GM18507 (cell line): ENCODE measurements at places on chromosomes 2 and 18.

GRCh38 chr2:239949075-239949474 lies 76.1 kb downstream of the NDUFA10 start:
- DNase-seq = no peak

GRCh38 chr2:200461846-200462710 lies 47.8 kb downstream of the KCTD18 start:
- no peak for DNase-seq

DNA sequence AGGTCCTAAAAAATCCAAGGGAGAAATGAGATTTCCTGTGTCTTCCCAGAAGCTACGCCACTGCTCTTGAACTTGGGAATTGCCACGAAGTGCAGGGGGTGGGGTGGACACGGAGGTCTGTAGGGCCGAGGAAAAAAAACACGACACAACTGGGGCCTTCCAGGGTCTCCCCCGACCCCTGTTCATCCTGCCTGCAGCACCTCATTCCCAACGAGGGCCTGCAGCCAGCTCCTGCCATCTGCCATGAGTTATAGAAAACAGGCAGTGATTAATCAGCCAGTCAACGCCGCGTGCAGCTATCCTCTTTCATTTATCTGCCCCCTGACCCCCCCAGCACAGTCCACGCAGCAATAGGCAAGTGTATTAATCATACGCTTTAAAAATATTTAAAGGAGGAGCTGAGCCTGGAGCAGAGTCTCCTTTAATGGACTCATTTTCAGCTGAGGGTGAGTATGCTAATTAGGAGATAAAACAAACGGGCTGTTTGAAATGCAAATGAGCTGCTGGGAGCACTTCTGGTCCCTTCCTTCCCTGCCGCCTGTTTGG lies 209.9 kb downstream of the TFCP2L1 start:
- DNase-seq = no peak

DNA sequence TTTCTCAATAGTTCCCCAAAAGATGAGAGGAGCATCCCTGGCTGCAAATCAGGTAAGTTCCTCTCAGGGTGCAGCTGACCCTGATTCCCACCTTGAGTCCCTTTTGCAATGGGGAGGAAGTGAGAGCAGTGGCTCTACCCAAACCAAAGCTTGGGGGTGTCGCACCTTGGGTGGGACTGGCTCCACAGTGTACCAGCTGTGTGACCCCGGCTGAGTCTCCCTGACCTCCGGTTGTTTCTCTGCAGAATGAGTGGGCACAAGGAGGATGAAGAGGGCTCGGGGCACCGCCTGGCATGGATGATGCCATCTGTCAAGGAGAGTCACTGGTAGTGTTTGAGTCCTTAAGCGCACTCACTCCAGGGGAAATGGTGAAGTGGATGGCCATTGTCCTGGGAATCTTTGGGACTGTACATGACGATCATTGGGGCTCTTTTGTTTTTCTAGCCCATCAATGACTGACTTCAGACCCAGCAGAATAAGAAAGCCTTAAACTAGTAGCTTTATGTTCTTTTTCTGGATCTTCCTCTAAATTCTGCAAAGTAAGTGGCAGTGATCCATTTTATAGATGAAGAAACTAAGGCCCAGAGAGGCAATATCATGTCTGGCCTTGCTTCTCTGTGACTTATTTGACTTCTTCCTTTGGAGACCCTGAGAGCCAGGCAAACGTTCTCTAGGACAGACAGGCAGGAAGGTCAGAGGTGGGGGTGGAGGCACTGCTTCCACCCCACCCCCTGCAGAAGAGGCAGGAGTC lies 106.3 kb upstream of the ST3GAL5 start:
- no peak for DNase-seq

GRCh38 chr18:59268721-59269562 lies 4.3 kb downstream of the RAX start:
- no peak for DNase-seq

DNA sequence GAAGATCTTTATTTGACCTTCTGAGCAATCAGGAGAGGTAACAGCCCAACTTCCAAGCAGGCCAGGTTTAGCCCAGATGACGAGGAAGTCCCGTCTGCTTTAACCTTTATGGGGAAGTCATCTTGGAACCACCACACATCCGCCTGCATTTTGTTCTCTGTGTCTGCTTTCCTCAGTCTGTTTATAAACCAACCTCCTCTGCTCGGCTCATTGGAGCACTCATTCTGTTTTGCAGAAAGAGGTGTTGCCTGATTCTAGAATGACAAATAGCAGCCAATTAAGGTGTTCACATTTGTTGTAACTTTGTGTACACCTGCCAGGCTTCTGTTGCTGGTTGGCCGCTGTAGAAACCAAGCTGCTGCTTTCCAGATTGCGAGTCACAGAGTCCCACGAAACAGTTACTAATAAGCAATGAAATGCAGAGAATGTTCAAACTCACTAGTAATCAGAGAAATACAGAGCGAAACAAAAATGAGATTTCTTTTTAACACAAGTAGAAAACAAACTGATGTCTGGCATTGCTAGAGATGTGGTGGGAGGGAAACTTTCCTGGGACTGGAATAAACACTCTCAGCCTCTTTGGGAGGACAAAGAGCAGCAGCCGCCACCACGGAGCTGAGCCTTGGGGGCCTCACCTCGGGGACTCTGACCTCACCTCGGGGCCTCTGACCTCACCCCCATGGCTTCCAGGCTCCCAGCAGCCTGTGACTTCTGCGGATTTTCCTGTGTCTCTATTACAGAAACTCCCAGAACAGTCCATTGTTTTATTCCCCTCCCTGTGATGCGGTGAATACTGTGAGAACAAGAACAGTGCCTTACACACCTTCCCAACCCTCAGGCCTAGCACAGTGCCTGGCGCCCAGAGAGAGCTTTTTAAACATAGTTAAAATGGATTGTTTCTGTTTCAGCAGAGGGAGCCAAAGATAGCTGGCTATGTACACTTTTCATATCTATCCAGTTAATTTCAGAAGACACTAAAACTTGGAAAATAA lies 64.0 kb downstream of the MBP start:
- DNase-seq = no peak

DNA sequence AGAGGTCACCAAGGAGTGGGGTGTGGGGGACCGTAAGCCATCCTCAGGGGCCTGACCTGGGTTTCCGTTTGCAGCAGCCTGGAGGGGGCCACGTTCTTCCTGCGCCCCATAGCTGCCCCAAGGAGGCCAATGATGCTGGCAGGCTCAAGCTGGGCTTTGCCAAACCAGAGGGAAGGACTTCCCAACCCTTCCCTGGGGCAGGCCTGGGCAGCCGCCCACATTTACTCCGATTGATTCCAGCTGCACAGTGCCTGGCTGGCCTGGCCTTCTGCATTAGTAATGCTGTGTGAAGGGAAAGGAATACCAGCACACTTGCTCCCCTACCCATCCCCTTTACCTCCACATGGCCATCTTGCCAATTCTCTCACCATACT lies 360.6 kb upstream of the SLC14A2 start:
- DNase-seq = no peak

- DNase-seq = no peak
Measured at GRCh38 chr2:2950403-2950952, 427.1 kb downstream of the EIPR1 start.

GRCh38 chr2:181371782-181372645 lies 85.2 kb upstream of the ITGA4 start:
- no peak for DNase-seq

DNA sequence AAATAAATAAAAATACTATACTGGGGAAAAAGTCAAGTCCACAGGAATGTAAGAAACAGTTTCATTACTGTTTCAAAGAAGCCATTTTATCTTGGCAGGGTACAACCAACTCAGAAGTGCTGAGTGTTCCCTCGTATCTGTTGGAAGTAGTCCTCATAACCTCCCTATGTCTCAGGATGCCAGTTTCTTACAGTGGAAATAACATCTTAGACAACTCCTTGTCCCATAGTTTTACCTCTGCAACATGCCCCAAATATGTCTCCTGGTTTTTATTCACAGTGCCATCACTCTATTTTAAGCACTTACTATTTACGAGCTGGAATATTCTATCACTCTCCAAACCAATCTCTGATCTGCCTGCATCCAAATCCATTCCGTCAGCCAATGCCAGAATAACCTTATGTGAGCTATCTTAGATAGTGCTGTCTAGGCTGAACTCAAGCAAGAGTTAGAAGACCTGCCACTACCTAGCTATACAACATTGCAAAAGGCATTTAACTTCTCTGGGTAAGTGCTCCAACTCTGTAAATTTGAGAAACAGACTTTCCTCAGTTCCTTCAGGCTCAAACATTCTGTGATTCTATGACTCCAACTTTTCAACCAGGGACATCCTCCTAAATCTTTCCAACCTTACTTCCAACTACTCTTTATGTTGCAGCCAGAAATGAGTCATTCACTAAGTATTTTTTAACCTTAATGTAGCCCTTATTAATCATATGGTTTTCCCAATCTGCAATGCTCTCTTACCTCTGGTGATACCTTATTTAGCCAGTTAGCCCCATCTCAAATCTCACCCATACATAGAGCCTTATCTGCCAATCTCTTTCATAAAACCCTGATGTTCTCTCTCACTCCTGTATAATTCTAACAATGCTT lies 66.7 kb downstream of the RTN4 start:
- DNase-seq = no peak

GRCh38 chr18:79323471-79323870 lies 72.3 kb upstream of the NFATC1 start:
- no peak for DNase-seq

- DNase-seq = no peak
Measured at GRCh38 chr2:206556357-206556949, 85.8 kb upstream of the FAM237A start.

- DNase-seq = no peak
Measured at GRCh38 chr2:150409196-150409595, 78.3 kb downstream of the RND3 start.

GRCh38 chr2:68411397-68412126 lies 46.5 kb downstream of the PLEK start:
- DNase-seq = no peak

GRCh38 chr2:7709907-7710306 lies 792.7 kb downstream of the RNF144A start:
- no peak for DNase-seq

- DNase-seq = no peak
Measured at GRCh38 chr2:120786038-120786960, 50.6 kb downstream of the GLI2 start.

GRCh38 chr18:7696780-7697179 lies 129.7 kb downstream of the PTPRM start:
- no peak for DNase-seq

GRCh38 chr2:12716032-12716281 lies 779 bp upstream of the TRIB2 start:
- no peak for DNase-seq

- no peak for DNase-seq
Measured at GRCh38 chr2:188695953-188696352, 278.2 kb upstream of the COL3A1 start.

DNA sequence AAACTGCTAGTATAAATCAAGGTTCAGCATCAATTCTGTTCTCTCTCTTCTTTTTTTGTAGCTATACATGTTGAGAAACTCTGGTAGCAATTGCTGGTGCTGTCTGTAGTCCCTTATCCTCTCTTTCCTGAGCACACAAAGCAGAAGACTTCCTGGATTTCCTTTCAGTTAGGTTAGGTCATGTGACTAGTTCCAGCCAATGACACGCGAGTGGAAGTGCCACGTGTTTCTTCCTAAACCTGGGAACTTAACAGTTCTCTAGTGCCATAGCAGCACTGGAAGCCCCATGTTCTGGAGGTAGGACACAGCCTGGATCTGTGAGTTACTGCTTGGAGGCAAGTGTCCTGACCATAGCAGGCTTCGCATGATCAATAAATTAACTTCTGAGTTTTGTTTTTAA lies 125.9 kb downstream of the PLA2R1 start:
- no peak for DNase-seq

DNA sequence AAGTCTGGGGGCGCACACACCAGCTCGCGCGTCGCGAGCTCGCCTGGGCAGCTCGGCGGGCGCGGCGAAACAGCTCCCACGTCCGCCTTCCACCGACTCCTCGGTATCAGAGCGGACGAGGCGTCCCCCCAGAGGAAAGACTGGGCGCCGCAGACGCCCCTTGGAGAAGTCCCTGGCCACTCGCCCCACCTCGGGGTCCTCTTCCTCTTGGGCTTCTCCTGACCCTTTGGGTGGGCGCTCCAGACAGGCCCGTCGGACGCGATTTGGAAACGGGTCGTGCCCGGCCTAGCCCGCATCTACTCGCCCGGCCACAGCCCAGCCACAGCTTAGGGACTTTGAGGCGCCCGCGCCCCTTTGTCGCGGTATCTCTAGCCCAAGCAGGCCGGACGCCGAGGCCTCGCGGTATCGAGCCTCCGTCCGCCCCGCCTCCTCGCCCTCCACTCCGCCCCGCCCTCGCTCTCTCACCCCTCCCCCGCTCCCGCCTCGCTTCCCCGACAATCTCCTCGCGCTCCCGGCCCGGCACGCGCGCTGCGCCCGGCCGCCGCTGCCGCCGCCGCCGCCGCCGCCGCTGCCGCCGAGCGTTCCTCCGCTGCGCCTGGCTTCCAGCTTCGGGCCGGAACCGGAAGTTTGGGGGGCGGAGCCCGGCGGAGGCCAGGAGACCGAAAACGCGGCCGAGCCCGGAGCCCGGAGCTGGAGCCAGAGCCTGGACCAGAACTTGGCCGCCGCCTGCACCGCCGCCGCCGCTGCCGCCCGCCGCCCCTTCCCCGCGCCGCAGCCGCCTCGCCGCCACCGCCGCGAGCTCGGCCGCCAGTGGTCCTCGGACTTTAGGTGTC lies 749 bp upstream of the ACVR2A start:
- DNase-seq = peak; percentile 79

DNA sequence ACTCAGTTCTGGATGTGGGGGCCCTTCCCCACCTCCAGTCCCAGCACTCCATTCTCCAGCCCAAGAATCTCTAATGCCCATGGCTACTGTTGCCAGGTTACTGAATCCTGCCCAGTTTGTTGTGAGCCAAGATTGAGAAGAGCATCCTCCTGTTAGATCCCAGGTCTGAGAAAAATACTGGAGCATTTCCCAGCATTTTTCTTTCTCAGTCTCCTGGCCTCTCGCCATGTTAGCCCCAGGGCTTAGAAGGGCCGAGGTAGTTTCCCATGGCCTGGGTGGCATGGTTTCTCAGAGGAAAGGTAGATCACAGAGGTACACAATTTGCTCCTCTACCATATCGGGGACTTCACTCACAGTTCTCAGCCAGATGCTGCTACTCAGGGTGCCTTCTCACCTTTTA lies 135.7 kb downstream of the OTX1 start:
- DNase-seq = no peak

DNA sequence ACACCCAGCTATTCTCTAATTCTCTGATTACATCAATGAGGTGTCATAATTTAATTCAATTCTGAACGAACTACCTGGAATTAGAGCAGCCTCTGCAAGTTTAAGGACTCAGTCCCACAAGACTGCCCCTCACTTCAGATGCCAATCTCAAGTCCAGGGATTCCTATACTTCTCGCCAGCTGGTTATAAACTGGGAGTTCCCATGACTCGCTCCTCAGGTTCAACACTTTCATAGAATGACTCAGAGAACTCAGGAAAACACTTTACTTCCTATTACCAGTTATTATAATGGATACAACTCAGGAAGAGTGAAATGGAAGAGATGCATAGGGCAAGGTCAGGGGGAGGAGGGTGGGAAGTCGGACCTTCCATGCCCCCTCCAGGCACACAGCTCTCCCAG lies 112.3 kb upstream of the ATP5MC3 start:
- DNase-seq = no peak

DNA sequence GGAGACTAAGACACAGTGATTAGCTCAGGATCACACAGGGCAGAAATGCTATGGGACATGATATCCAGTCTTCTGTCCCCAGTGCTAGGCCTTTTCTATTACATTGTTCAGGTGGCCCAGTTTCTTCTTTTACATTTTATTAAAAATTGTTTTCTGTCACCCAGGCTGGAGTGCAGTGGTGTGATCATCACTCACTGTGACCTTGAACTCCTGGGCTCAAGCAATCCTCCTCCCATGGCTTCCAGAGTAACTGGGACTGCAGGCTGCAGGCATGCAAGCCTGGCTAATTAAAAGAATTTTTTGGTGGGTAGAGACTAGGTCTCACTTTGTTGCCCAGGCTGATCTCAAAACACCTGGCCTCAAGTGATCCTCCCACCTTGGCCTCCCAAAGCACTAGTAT lies 15.4 kb downstream of the PDK1 start:
- DNase-seq = no peak
